ENCODE measurements at places on chromosomes 6 and 20.

DNA sequence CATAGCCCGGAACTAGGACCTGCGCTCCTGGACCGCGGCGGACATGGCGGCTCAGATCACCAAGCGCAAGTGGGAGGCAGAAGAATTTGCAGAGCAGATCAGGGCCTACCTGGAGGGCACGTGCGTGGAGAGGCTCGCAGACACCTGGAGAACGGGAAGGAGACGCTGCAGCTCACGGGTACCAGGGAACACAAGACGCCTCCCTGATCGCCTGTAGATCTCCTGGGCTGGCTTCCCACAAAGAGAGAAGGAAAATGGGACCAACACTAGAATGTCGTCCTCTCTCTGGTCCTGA is 15.1 kb upstream of the HLA-A start:
- no peak for DNase-seq

DNA sequence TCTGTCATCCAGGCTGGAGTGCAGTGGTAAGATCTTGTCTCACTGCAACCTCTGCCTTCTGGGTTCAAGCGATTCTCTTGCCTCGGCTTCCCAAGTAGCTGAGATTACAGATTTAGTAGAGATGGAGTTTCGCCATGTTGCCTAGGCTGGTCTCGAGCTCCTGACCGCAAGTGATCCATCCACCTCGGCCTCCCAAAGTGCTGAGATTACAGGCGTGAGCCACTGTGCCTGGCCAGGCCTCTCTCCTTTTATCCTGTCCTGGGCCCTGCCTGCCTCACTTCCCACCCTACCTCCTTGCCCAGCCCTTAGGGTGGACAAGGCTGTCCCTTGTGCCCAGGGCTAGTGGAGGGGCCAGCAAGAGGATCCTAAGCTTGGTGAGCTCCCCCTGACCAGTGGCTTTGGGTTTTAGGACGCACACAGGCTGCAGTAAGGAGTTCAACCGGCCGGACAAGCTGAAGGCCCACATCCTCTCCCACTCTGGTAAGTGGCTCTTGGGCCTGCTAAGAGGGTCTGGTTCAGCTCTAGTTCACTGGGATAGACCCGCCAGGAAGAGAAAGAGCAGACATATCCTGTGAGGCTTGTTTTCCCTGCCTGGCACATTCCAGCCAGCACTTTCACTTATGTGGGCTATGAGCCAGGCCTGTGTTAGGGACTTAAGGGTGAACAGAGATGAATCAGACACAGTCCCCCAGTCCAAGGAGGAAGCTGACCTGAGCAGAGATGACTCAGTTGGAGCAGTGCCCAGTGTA is 21.9 kb upstream of the CHMP4B start:
- DNase-seq = peak; percentile 19

DNA sequence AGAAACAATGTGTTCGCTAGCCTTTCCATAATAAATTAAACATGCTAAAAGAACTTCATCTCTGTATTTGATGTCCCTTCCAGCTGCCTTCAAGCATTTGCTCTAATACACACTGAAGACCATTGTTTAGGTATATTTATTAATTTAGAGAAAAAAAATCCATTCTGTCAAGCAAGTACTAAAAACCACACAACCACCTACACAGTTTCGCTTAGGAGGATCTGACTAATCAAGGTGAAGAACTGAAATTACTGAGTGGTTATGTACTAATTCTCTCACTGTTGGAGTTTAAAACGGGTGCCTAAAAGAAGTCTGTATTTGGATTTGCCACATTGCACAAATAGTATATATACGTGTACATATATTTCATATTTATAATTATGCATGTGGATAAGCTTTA is 58.9 kb downstream of the GMDS start:
- DNase-seq = no peak

DNA sequence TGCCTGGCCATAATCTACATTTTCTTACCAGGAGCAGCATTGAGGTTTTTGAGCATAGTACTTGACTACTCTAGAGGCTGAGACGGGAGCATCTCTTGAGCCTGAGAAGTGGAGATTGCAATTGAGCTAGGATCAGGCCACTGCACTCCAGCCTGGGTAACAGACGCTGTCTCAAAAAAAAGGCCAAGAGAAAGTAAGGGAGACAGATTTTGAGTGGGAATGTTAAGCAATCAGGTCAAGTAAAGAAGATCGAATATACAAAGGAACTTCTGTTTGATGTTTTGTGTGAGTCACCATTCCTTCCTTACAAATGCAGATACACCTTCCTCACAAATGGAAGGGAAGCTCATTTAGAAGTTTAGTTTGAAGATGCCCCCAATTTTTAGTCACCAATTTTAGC is 4.4 kb downstream of the PNRC1 start:
- DNase-seq = no peak

DNA sequence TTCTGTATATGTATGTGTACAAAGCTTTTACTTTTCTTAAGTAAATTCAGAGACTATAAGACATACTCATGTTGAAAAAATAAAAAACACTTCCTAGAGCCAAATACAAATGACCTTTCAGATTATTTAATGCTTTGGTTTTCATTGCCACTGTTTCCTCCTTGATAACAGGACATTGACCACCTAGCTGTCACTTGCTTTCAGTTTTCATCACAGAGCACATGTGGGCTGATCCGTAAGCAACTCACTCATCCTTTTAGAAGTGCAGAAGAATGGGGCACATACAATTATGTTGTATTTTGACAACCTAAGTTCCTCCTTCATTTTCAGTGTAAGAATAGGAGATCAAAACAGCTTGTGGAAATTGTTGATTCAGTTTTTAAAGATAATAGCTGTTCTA is 6.2 kb downstream of the ZBTB2 start:
- no peak for DNase-seq

DNA sequence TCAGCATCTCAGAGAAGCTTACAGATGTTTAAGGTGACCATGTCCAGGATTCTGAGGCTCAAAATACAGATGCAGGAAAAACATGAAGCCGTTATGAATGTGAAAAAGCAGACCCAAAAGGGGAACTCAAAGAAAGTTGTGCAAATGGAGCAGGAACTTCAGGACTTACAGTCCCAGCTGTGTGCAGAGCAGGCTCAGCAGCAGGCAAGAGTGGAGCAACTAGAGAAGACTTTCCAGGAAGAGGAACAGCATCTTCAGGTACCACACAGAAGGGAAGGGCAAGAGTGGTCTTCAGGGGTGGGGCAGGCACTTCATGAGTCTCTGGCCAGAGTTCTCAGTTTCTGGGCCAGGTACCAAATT is 15.2 kb downstream of the RNF8 start:
- DNase-seq = no peak

DNA sequence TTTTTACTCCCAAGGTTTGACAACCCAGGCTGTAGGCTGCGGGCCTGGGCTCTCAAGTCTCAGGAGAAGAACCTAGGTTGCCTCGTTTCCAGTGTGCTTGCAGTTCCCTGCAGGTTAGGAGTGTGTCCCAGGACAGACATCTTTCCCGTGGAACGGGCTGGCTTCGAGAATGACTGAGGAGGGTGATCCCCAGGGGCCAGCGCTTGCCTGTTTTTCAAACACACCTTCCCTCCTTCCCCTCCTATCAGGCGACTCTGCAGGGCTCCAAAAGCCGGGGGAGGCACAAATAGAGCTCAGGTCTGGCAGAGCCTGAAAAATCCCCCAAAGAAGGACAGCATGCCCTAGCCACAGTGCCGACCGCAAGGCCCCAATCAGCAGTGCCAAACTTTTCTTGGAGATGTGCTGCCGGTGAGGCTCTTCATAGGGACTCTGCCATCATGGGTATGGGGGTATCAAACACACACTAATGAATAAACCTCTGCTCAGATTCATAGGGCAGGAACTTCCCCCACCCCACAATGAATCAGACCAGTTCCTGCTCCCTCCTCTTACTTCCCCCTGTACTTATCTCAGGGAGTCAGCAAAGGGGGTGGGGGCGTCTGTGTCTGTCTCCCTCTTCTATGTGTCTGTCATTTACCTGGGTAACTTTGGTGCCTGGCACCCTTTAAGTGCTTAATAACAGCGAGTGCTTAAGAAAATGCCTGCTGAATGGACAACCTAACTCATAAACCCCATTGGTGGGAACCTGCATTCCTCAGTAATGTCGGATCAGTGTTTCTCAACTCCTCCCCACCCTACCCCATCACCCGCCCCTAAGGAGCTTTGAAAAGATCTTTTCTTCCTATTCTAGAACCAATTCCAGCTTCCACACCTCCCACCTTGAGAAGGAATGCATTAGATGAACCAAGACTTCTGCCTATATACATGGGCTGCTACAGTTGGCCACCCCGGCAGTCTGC is 1.6 kb downstream of the KCNG1 start:
- no peak for DNase-seq

- DNase-seq = no peak
Observed at GRCh38 chr6:108801366-108801765, 46.9 kb upstream of the ARMC2 start.

Measured in spinal cord (tissue), 10 donors.